ENCODE measurements at places on chromosomes 2 and 18. TPM values are rescaled to one million over a fixed set of nuclear protein-coding genes. Genes with fewer than 3 reads are reported as not detected.

Gene IL36B
- not detected for polyA plus RNA-seq

Gene SDC1
- polyA plus RNA-seq: 17.5 TPM

Gene RHBDD1
- polyA plus RNA-seq: 18.1 TPM

Gene NDC80
- polyA plus RNA-seq: 21.0 TPM

Gene MC4R
- polyA plus RNA-seq: not detected

Gene MC5R
- not detected for polyA plus RNA-seq

Gene FAM237A
- not detected for polyA plus RNA-seq

Gene KLHL14
- 9.5 TPM for polyA plus RNA-seq

Gene OR6B2
- not detected for polyA plus RNA-seq

Gene SLC35F6
- 14.3 TPM for polyA plus RNA-seq

Gene ITGA6
- 7.3 TPM for polyA plus RNA-seq

Gene FOXI3
- polyA plus RNA-seq: 0.29 TPM

Gene SCN1A
- polyA plus RNA-seq: 1.0 TPM

Gene TMEM200C
- 4.3 TPM for polyA plus RNA-seq

Gene BUB1
- 22.4 TPM for polyA plus RNA-seq

Gene KYNU
- 0.15 TPM for polyA plus RNA-seq

Gene POTEI
- not detected for polyA plus RNA-seq

Gene STON1
- 0.95 TPM for polyA plus RNA-seq

Gene XIRP2
- polyA plus RNA-seq: not detected

Gene CDH2
- polyA plus RNA-seq: 85.4 TPM

Gene TMEM37
- 1.9 TPM for polyA plus RNA-seq

Gene UGT1A10
- polyA plus RNA-seq: not detected

Gene LINC00305
- not detected for polyA plus RNA-seq

Gene COQ10B
- 5.4 TPM for polyA plus RNA-seq

Gene SETBP1
- polyA plus RNA-seq: 25.7 TPM

Gene ZNF396
- polyA plus RNA-seq: 1.3 TPM

Gene DGUOK
- polyA plus RNA-seq: 105 TPM

Measured in brain (organoid and tissue), 16 donors.